ENCODE measurements at places on chromosomes 12 and 14. TPM values are rescaled to one million over a fixed set of nuclear protein-coding genes. Genes with fewer than 3 reads are reported as not detected.

DNA sequence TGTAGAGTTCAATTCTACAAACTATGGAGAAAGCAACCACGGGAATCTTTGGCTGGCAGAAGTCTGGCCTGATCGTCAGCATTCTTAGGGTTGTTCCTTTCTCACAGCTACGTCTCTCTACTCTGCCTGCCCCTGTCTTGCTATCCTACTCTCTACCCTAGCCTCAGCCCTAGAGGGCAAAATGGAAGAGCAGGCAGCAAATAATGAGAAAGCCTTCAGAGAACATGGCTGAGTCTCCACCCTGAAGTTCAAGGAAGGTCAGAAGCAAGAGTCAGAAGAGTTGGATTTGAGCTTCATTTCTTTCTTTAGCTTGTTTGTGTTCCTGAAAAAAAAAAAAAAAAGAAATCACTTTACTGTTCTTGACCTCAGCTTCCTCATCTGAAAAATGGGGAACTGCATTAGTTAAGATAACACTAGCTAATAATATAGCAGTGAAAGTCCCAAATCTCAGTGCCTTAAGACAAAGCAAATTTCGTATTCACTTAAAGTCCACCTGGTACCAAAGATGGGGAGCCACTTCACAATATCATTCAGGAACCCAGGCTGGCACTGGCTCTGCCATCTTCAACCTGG is 50.2 kb upstream of the CCND2 start:
- no peak for DNase-seq

- peak; percentile 23 for DNase-seq
Observed at GRCh38 chr12:123532808-123533649, 490 bp downstream of the RILPL1 start.

GRCh38 chr12:105920161-105920684 is 218.5 kb downstream of the NUAK1 start:
- DNase-seq: no peak

GYS2 gene
- total RNA-seq: not detected

- DNase-seq: no peak
Observed at GRCh38 chr12:121590476-121591143, 9.8 kb upstream of the KDM2B start.

- DNase-seq: no peak
Observed at GRCh38 chr12:64192644-64193444, 29.3 kb downstream of the KICS2 start.

PELI2 gene
- total RNA-seq: 26.0 TPM

DNA sequence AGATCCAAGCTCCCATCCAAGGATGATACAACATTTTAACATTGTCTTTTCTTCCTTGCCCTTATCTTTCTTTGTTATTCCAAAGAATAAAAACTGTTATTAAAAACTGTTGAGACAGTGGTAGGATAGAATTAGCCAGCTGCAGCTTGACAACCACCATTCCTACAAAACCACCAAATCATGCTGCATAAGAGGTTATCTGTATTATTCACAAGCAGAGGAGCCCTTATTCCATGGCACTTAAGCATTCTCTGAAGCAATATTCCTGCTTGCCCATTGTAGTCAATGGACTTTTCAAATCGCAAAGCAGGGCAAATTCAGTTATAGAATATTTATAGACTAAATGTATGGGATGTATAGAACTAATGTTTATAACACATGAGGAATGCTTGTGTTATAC is 3.4 kb downstream of the ABCD2 start:
- DNase-seq: no peak

ITPR2 gene
- 50.0 TPM for total RNA-seq

NEUROD4 gene
- total RNA-seq: not detected

GRCh38 chr12:122052285-122052684 is 26.3 kb upstream of the MLXIP start:
- DNase-seq: no peak

DNA sequence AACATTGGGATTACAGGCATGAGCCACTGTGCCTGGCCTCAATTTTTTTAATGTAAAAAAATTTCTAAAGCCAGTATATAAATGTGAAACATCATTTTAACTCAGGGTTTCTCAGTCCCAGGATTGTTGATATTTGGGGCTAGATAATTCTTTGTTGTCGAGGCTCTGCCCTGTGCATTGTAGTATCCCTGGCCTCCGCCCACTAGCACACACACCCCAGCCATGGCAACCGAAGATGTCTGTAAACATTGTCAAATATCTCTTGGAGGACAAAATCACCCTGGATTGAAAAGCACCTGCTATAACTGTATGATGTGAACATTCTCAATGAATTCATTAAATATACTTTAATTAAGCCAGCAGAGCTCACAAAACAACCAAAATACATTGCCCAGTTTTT is 8.4 kb upstream of the CIT start:
- no peak for DNase-seq

CISTR gene
- not detected for total RNA-seq

GRCh38 chr14:24775950-24776349 is 142.0 kb upstream of the GZMB start:
- DNase-seq: no peak

- DNase-seq: no peak
Observed at GRCh38 chr12:24175284-24175683, 225.8 kb upstream of the SOX5 start.

DNA sequence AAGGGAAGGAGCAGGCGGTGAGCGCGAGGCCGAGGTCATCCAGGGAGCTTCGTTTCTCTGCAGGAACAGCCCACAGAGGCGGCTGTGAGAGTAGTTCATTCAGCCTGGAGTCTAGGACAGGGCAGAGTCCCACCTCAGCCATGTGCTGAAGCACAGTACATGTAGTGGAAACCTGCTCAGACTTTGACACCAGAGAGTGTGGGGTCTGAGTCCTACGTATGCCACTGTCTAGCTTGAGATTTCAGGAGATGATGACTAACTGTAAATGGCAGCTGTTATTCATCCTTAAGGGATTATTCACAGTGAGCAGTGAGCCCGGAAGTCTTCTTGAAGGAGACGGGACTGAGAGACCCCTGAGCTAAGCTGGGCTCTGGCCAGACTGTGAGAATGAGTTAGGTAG is 938 bp upstream of the SLC6A13 start:
- DNase-seq: no peak

IL22 gene
- not detected for total RNA-seq

GRCh38 chr14:99258876-99259726 is 12.9 kb downstream of the BCL11B start:
- no peak for DNase-seq

DNA sequence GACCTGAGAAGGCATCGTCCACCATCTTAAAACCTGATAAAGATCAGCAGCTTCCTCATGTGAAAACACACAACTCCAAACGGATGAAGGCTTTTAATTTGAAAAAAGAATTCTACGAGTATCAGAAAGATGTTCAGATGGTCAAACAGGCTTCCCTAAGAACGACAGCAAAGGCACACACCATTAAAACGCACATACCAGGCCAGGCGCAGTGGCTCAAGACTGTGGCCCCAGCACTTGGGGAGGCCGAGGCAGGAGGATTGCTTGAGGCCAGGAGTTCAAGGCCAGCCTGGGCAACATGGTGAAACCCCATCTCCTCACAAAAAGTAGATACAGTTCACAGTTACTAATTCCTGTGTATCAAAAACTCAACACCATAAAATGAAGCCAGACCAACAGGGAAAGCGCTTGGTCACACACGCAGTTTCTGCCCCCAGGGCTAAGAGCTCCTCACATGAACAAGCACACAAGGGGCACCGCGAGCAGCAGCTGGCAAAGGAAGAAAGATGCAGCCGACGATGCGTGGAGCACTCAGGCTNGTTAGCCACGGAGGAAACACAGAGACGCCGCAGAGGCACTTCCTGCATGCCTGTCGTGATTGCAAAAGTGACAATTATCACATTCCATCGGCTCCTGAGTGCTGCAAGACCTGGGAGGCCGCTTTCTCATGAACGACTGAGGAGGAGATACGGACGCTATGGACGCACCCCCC is 78.0 kb downstream of the NOC4L start:
- no peak for DNase-seq

DNA sequence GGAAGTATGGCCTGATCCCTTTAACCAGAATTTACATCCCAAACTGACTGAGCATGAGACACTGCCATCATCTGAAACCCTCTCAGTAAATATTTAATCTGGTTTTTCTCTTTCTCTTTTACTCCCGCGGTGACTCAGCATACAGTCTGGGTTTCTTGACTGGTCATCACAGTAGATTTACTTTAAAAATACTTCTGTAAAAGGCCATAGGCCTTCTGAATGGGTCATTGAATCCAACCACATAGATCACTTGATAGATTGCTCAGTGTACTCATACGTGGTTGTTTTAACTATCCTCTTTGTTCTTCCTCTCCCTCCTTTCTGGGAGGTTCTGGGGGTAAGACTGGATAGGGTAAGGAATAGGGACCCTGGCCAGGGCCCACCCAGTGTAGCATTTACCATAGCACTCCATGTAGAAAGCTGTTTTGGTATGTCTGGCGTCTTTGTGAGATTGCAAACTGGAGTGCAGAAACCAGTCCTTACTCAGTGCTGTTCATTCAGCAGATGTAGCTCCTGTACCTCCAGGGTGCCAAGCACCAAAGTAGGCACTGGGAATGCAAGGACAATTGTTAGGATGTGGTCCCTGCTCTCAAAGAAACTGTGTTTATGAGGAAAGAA is 165.7 kb downstream of the SRGAP1 start:
- DNase-seq: no peak

Data from mucosa of gallbladder (tissue), 1 donor.